ENCODE measurements at places on chromosomes 11 and 22.

DNA sequence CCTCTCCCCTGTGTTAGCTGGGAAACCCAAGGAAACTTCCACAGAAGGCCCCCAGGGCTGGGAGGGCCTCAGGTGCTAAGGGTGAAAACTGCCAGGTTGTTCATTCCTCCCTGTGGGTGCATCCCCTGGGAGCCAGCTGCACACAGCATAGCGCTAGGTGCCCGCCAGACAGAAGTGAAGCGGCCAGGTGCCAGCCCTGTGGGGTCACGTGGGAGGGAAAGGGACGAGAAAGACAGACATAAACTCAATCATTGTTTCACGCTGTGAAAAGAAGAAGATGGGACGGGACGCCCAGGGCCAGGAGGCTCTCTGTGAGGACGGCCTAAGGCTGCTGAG, 31.6 kb upstream of the HMOX1 start:
- DNase-seq = no peak

- no peak for DNase-seq
Observed at GRCh38 chr11:77501758-77502157, 27.9 kb upstream of the PAK1 start.

DNA sequence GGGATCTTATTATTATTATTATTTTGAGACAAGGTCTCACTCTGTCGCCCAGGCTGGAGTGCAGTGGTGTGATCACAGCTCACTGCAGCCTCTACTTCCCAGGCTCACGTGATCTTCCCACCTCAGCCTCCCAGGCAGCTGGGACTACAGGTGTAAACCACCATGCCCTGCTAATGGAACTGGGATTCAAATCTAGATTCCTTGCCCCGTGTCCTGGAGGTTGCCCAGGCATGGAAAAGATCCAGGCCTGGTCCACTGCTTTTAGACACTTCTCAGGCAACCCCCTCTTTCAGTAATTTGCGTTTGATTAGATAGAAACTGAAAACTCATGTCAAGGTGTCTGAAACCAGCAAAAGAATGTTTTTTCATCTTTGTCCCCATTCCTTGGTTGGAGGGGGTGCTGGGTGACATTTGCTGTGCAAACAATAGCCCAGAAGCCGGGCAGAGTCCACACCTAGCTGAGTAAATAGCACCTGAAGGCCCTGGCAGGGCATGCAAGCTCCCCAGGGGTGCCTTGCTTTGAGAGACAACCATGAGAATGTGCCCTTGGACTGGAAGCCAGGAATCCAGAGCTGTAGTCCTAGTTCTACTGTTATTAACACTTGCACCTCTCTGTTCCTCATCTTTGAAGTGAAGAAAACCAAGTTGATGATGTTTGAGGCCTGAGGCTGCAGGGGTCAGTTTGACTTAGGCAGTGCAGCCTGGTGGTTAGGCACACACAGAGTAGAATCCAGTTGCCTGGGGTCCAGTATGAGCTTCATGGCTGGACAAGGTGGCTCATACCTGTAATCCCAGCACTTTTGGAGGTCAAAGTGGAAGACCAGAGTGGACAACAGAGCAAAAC, 19.1 kb upstream of the XBP1 start:
- DNase-seq = no peak

DNA sequence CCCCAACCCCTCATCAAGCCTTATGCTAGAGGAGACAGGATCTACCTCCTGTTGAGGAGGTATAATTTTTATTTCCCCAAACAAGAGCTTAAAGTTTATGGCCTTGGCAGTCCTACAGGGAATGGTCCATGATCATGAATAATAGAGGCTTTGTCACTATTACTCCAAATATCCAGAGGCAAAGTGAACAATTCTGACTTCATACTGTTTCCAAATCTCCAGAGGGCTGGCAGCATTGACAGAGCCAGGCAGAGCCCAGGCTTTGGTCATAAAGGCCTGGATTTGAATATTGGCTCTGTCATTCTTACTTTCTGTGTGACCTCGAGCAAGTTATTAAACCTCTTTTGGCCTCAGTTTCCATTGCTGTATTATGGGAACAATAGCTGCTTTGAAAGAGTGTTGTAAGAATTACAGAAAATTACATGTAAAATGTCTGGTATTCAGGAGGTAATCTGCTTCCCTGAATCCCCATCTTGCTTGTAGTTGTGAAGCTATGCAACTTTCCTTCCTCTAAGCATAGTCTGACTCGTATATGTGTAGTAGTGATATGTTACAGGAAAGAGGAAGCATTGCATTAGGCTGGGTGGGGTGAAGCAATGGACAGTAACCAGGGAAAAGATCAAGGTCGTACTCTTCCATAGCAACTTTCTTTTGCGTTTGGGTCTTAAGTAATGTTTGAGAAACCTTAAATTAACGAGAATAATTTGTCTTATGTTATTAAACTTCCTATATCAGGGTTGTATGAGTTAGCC, 88.8 kb downstream of the CD44 start:
- peak; percentile 17 for DNase-seq

DNA sequence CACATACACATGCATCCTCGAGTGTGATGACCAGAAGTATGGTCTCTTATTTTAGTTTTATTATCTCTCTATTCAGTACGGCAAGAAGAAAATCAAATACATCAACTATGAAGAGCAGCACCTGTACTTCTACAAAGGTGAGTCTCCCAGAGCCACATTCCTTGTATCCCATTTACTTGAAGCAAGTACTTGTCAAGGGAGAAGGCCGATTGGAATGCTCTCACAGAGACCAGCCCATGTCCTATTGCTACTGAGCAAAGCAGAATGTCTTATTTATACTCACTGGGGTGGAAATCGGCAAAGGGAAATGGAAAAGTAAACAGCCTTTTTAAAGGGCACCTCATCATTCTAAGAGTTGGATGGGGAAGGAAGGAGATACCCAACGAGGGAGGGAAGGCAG, 72.6 kb upstream of the OR5AK2 start:
- DNase-seq = no peak

DNA sequence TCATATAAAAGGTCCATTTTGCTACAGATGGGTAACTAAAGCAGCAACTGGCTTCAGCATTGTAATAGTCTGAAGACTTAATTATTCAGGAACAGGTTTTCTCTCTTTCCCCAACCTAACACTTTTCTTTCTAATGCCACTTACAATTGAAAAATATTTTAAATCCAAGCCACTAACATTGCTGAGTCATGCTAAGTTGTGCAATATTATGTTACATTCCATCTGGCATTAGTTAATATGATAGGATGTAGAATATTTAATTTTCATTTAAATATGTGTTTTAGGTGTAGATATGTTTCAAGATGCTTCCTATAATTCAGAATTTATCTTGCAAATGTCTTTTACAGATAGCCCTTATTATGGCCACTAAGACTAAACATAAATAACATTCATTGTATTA, 98.6 kb downstream of the KIF18A start:
- peak; percentile 74 for DNase-seq

DNA sequence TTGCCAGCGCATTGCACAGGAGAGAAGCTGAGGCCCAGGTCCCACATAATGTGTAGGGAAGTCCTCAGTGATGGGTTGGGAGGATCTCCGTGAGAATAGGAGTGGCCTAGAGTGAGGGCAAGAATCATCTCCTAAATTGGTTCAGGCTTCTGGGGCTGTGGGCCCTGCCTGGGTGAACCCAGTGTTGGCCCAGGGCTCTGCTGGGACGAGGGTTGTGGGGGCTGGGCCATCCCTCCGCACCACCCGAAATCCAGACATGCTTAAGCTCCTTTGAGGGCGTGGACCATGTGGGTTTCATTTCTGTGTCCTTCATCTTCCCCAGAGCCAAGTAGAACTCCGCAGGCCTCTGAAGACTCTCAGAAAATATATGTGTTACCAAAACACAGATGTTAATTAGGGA, 3.7 kb downstream of the MICALL1 start:
- DNase-seq = peak; percentile 88

- DNase-seq = no peak
Observed at GRCh38 chr11:127273593-127274327, 273.2 kb upstream of the KIRREL3 start.

DNA sequence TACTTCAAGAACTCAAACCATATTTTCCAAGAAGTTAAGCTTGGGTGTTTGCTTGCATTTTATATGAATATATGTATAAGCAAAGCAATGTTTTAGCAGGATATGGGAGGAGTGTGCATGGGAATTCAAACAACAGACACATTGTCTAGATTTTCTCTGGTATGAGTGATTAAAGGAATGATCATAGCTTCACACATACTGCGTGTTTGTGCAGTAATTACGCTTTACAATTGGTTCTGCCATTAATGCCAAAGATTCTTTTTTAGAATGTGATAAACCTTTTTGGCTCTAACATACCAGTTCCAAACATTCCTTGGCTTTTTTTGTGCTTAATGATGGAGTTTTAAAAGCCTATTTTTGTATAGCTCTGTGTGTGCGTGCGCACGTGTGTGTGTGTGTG, 54.0 kb downstream of the CCDC34 start:
- DNase-seq = peak; percentile 97

DNA sequence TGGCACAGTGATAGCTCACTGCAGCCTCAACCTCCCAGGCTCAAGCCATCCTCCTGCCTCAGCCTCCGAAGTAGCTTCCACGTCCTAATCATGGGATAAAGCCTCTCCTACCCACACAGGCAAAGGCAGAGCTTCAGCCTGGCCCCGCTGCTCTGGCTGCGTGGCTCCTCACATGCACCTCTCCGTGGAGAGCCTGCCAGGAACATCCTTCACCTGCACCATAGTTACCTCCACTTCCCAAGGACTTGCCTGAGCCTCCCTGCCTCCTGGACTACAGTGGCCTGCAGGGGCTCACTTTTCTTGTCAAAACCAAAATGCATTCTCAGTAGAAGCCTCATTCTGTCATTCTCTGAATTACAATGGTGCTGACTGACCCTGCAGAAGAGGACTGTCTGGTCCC, 6.5 kb downstream of the C11orf16 start:
- no peak for DNase-seq

GRCh38 chr22:23437779-23438178, 142.3 kb downstream of the IGLL1 start:
- DNase-seq = no peak

GRCh38 chr11:3160252-3161031, 4.7 kb downstream of the OSBPL5 start:
- peak; percentile 97 for DNase-seq

DNA sequence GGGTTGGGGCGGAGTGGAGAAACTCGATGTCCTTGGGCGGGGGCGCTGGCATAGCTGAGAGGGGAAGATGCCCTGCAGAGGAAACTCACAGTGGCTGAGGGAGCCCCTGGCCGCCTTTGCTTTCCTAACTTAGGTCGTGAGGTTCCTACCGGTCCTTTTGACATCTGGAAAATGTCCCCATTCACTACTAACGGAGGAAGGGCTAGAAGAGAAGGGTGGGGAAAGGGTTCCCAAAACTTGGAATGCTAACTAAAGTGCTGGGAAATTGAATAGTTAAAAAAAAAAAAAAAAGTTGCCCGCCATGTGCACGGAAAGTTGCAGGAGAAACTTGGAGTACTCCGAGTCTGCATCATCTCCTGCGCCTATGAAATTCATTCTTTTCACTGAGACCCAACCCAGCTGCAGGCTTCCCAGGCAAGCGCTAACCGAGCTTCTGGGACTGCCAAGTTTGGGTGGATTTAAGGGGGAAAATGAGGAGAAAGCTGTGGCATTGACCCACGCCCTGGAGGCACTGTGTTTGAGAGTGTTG, 796 bp downstream of the TIMP3 start:
- DNase-seq = peak; percentile 29

DNA sequence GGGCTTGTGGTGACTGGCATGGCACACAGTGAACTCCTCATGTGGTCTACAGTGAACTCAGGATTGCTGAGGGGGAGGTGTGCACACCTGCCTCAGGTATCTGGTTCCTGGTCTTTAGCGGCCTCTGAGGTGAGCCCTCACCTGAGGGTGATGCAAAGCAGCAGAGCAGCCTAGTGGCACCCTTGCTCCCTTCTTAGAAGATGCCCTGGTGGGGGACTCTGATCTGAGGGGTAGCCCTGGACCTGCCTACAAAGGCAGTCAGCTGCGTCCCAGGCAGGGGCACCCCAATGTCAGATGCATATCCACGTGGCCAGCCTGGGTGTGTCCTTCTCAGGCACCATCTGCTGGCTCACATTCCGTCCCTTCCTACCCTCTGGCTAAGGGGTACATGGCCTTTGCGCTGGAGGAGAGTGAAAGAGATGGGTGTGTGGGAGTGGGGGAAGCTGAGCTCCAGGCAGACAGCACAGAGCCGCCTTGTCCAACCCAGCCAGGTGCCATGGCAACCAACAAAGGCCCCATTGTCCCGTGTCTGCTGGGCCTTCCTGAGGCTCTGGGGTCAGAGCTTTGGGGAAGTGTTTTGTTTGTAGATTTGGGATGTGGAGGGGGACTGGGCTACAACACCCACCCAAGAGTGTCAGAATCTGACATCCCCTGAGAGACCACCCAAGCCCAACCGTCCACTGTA, 5.8 kb downstream of the PLEKHB1 start:
- no peak for DNase-seq

DNA sequence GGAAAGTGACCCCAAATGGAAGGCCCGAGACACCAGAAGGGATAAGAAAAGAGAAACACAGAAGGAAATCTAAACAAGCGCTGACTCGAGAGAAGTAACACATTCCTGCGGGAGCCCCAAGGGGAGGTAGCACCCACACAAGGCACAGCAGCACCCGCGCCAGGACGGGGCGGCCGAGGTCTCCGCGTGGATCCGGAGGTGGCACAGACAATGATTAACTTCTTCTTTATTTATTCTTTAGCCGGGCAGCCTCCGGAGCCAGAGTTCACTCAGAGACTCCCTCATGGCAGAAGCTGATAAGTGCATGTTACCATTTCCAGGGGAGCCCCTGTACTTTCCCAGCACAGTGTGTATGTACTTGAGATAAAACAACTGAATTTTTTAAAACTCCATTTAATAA, 5.1 kb downstream of the TOLLIP start:
- DNase-seq = no peak

DNA sequence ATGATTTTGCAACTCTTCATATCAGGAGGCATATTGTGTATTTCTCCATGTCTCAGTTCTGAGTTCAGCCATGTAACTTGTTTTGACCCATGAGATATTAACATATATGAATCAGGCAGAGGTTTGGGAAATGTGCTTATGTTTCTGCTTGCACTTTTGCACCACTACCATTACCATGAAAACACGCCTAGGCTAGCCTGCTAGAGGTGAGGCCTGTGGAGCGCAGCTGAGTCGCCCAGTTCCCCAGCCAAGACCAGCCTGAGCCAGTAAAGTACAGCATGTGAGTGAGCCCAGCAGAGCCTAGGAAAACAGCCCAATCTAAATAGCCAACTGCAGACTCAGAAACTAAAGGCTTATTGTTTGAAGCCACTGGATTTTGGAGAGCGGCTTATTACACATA, 18.4 kb upstream of the MYOD1 start:
- DNase-seq = no peak
